Renal cortical epithelial cell (primary cell): ENCODE measurements at places on chromosomes 11 and 22. TPM values are rescaled to one million over a fixed set of nuclear protein-coding genes. Genes with fewer than 3 reads are reported as not detected.

OR10A2 gene
- not detected in 2 replicates for total RNA-seq

ZC3H12C gene
- 24.1 and 25.9 TPM in 2 replicates for total RNA-seq

FAM89B gene
- total RNA-seq = 10.1 and 14.8 TPM in 2 replicates

CNIH2 gene
- 0.15 TPM in 1 of 2 replicates, not detected in the other for total RNA-seq

RNASEH2C gene
- 17.2 and 21.5 TPM in 2 replicates for total RNA-seq

CRACR2B gene
- 3.7 and 6.4 TPM in 2 replicates for total RNA-seq

PNPLA5 gene
- total RNA-seq = not detected in 2 replicates
